ENCODE measurements at places on chromosomes 13 and 19.

GRCh38 chr13:109666656-109667055, 119.7 kb downstream of the IRS2 start:
- DNase-seq = no peak

- no peak for DNase-seq
Observed at GRCh38 chr19:18118420-18119012, 20.9 kb downstream of the MAST3 start.

DNA sequence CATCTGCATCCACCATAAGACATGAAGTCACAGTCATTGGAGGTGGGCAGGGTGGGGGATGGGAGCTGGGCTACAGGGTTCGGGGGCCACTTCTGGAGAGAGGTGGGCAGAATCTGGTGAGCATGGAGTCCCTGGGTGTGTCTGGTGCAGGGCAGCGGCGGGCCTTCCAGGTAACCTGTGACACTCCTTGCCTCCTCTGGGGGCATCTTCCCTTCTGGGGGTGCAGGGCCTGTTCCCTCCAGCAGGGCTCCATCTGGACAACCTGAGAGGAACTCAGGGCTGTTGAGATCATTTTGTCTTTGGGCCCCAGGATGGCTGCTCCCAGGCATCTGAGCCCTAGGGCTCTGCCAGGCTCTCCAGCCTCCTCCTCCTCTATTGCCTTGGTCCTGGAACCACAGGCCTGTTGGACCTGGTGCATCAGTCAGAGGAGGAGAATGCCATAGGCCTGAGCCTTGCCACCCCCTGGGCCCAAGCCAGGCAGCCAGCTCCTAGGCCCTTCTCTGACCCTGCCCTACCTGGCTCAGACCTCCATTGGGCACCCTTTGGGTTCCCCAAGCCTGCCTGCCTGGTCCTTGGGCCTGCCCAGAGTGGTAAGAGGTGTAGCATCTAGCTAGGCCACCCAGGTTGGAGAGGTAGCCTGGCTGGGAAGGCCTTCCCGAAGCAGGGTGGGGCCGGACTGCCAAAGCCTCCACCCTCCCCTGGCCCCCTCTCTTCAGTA, 13.4 kb downstream of the LYL1 start:
- DNase-seq = peak; percentile 60

- no peak for DNase-seq
Observed at GRCh38 chr13:37448153-37448552, 150.4 kb downstream of the POSTN start.

DNA sequence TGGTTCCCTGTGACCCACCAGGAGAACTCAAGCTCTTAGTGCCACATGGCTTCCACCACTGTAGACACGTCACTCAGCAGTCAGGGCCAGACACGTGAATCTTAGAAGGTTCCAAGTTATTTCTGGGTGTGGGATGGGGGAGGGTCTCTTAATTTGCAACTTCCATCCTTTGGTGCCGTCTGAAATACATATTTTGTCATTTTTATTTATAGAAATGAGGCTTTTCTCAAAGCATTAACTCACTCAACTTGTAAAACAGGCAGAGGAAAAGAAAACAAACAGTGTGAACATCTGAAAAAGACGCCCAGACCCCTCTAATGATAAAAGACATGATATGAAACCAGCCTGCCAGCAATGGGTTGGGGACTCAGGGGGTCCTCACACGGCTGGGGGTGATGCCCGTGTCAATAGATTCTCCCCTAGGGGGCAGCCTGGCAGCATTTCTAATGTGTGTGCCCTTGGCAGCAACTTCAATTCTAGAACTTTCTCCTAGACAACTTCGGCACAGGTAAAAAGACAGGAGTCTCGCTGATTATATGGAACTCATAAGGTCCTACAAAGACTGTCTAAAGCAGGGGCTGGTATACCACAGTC, 15.4 kb downstream of the PIP5K1C start:
- DNase-seq = no peak

DNA sequence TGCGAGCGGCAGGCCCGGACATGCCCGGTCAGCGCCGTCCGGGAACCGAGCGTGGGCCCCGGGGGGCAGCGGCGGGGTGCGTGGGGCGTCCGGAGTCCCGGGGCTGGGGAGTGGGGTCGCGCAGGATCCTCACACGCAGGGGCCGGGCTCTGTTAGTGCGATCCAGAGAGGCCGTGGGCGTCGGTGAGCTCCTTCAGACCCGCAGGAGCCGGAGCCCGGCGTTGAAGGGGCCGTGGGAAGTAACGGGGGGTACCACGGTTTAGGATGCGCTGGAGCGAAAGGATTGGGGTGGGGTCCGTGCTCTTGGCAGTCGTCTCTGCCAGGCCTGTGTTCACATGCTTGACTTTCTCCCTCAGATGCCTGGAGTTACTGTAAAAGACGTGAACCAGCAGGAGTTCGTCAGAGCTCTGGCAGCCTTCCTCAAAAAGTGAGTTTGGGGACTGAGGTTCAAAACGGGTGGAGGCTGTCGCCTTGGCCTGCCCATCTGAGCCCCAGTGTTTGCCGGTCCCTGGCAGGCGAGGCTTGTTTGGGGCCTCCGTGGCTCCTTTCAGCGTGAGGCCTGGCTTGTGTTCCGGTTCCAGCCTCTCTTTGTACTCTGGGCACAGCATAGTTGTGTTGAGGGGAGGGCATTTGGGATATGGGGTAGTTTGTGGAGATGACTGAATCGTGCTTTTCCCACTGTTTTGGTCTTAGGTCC, 512 bp downstream of the RPS19 start:
- DNase-seq = peak; percentile 20

DNA sequence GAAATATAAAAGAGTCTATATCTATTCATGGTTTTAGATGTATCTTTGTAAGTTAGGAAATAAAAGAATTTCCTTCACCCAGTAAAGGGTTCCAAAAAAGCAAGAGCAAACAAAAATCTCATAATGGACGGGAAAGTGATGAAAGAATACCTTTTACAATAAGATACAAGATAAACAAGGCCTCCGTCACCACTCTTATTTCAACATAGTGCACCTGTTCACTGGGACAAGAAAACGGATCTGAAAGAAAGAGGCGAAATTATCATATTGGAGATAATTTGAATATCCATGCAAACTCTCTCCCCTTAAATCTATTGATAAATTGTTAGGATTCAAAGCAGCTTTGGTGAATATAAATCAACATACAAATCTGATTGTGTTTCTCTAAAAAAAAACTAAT, 877 bp upstream of the NLRP11 start:
- DNase-seq = no peak

- no peak for DNase-seq
Observed at GRCh38 chr13:111912991-111913760, 153.8 kb upstream of the SOX1 start.

GRCh38 chr19:45079063-45079910, at the start of gene GEMIN7:
TSS of gene GEMIN7 (plus strand) at chr19:45079260. CDS start at chr19:45090115, 10,855 bp downstream.
- peak; percentile 68 for DNase-seq

DNA sequence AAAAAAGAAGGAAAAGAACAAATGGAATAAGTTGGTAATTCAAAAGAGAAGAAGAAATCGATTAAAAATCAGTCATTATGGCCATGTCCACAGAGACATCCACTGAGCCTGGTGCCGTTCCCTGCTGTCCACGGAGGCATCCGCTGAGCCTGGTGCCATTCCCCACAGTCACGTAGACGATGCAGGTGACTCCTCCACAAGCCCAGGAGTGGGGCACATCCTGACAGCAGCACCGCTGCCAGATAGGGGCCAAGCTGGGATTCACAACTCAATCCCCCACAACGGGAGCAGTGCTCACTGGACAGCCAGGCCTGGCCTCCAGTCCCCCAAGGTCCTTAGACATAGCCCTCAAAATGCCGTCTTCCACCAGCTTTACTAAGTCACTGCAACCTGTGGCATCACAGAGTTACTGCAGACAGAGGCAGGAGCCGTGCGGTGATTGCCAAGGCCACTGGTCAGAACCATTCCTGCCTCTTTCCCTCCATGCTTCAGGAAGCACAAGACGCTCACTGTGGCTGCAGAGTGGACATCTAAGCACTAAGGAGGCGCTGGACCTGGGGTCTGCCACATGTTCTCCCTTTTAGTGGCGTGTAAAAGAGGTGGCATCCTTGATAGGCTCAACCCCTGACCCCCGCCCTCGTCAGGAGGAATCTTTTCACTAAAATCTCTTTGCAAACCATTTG, 131.5 kb upstream of the SPACA7 start:
- DNase-seq = no peak

- DNase-seq = no peak
Observed at GRCh38 chr19:4319067-4319718, 14.8 kb downstream of the FSD1 start.

DNA sequence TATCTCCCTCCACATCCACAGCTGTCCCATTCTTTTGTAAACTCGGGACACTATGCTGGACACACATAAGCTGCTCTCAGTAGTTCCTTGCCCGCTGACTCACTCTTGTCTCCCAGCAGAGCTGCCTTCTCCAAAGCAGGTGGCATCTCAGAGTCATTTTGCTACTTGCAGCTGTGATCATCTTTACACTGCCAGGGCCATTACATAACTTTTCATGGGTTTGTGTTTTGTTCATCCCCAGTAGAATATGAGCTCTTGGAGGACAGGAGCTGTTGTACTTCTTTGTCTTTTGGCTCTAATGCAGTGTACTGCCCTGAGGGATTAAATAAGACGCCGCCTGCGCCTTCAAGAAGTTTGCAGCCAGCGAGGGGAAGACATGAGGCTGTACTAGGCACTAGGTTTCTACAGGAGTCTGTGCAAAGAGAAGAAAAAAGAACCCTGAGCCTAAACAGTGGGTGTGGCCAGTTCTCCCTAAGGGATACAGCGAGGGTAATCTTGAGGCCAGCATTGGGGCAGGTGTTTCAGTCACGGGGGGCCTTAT, 40.8 kb upstream of the GPR183 start:
- DNase-seq = no peak
